ENCODE measurements at places on chromosomes 3 and 15. TPM values are rescaled to one million over a fixed set of nuclear protein-coding genes. Genes with fewer than 3 reads are reported as not detected.

DNA sequence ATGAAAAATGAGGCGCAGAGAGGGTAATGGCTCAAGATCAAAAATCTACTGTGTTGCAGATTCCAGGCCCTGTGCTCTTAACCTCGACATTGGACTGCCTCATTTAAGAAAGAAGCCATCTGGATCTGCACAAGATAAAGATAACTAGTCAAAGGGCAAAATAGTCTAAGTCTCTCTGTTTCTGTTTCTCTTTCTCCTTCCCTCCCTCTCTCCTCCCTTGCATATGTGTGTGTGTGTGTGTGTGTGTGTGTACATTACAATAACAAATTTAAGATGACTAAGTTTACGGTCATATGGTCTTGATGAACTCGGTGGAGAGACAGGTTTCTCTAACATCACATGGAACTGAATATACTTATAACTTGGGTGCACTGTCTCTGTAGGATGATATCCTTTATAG lies 69.2 kb downstream of the MEIS2 start:
- DNase-seq: no peak

DNA sequence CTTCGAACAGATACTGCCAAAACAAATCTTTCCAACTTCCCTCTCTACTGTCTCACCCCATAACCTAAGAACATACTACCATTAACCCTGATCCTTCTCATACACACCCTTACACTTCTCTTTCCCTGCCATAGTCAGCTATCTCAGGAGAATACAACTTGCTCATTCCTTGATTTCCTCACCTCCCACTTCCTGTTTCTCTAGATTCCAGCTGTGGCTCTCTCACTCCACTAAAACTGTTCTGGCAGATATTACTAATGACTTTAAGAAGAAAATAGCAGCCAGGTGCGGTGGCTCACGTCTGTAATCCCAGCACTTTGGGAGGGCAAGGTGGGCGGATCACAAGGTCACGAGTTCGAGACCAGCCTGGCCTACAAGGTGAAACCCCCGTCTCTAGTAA lies 4.6 kb downstream of the LSG1 start:
- no peak for DNase-seq

DNA sequence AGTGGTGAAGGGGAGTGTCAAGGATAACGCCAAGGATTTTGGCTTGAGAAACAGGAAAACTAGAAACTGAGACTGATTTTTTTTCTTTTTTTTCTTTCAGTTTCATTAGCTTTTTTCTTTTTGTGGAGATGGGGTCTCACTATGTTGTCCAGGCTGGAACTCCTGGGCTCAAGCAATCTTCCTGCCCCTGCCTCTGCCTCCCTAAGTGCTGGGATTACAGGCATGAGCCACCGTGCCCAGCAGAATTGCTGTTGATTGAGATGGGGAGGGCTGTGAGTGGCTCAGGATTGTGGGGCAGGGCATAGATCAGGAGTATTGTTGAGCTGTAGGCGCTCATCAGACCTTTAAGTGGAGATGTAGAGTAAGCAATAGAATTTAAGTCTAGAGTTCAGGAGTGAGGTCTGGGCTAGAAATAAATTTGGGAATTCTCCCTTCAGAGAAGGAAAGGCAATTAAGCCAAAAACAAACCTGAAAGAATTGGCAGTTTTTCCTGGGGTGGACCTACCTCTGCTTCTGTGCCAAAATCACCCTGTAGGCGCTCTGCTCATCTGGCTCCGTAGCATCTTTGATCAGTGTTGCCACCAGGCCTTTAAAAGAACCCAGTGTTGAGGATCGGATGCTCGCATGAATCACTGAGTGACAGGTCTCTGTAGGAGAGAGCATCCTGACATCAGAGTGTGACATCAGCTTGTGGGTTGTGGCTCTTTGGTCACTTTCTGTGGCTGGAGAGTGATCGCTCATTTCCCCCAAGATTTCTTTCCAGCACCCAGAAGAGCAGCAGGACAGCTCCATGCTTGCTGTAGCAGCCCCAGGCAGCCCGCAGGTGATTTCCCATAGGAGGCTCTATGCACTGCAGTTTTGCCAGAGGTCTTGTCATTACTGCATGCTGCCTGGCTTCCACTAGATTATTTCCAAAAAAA lies 15.8 kb downstream of the ABHD17C start:
- no peak for DNase-seq

DNA sequence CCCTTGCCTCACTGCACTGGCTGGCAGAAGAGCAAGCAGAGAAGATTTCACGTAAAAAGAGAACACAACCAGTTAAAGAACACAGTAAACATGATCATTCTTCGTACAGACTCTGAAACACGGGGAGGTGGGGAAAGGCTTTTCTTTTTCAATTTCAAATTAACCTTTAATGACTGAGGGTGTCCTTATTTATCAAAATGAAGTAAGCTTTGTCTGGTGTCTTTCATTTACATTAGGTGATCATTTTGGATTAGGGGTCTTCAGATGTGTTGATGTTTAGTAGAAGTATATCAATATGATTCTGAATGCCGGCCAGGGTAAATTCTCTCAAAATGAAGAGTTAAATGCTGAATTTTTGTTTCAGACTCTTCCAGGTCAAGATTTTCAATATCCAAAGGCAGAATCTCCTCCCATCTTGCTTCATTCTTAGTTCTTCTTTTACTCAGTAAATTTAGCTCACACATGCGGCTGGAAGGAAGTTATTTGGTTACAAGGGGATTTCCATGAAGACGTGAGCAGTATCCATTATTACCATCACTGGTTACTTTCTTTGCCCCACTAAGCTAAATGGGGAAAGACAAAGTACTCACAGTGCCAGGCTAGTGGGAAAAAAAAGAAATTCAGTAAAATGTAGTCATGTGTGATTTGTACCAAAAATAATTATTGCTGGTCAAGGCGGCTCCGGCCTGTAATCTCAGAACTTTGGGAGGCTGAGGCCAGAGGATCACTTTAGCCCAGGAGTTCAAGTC lies 272.2 kb upstream of the NR2F2 start:
- DNase-seq: no peak

- DNase-seq: no peak
These were observed 3.0 kb upstream of the TKT start for GRCh38 chr3:53258600-53259426.

DNA sequence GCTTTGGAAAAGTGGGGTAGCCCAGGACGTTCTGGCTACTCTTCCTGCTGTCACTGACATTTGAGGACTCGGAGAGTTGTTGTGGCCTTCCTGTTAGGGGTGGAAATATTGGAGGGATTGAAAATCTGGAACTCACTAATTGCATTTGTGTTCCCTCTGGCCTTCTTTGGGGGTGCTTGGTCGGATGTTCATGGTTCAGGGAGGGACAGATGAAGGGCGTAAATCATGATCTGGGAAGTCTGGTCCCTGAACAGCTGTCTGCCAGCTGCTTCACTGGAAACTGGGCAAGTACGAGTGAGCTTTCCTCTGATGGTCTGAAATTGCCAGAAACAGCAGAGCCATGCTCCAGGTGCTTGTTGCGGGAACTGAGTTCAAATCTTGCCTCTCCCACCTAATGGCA lies 327.8 kb upstream of the C2CD4B start:
- DNase-seq: no peak

Gene TRPM1
- total RNA-seq: not detected

Gene CCDC71
- total RNA-seq: 37.6 TPM

DNA sequence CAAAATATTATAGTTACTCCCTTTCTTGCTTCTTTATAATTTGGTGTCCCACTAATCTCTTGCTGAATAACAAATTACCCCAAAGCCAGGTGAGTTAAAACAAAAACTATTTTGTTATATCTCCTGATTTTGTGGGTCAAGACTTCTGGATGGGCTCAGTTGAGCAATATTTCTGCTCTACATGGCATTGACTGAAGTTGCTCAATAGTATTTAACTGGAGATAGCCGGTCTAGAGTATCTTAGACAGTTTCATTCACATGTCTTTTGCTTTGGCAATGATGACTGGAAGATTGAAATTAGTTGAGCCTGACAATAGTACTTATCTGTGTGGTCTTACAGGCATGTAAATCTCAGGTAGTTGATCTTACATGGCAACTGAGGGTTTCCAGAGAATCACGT lies 51.0 kb upstream of the TP63 start:
- DNase-seq: no peak

DNA sequence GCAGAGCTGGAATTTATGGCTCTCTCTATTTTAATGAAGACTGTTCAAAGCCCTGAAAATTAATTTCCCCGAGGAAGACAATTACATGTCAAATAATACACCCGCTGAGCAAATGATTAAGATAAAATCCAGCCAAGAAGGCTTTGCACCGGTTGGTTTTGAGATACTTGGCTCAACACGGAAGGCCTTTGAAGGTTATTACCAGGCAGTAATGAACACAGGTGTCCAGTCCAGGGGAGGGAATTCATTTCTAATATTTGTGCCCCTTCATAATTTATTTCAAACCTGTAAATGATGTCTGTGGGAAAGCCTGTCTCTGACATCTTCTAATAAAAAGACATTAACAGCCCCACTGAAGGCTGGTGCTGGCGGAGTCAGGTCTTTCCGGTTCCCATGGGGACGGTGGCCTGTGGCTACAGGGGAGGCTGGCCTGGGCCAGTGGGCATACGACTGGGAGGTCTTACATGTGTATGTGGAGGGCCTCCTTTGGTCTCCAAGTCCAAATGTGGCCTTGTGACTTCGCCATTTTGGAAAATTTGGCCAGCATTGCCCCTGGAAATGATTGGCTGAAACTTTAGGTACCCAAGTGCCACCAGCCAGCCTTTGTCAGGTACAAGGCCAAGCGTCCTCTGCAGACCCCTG lies 49.9 kb upstream of the IQSEC1 start:
- no peak for DNase-seq

DNA sequence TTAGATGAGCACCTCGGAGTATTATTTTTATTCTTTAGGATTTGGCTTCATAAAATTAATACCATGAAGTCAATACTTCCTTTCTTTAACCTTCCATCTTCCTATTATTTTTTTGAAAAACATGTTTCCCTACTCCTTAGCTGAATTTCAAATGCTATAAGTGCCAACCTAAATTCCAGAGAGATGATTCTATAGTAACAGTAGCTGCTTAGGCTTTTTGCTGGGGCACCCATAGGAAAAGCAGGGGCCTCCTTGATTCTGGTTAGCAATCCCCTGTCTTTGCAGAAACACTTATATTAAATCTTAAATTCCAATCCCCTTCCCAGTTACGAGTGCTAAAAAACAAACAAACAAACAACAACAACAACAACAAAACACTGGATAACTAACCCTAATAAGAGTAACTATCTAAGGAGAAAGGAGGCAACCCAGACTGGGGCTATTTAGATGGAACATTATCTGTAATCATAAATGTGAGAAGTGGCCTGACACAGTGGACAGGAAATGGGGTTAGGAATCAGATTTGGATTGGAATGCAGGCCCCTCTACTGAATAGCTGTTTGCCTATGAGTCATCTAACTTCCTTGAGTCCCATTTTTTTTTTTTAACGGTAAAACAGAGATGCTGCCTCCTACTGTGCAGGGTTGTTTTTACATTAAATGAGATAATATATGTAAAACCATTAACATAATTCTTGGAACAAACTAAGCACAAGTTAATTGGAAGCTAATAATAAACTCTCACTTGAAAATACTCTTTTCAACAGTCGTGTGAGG lies 148.1 kb downstream of the WDR72 start:
- no peak for DNase-seq

- DNase-seq: no peak
These were observed 625.6 kb upstream of the SGO1 start for GRCh38 chr3:20811631-20812030.

Gene CTXN2
- total RNA-seq: not detected

DNA sequence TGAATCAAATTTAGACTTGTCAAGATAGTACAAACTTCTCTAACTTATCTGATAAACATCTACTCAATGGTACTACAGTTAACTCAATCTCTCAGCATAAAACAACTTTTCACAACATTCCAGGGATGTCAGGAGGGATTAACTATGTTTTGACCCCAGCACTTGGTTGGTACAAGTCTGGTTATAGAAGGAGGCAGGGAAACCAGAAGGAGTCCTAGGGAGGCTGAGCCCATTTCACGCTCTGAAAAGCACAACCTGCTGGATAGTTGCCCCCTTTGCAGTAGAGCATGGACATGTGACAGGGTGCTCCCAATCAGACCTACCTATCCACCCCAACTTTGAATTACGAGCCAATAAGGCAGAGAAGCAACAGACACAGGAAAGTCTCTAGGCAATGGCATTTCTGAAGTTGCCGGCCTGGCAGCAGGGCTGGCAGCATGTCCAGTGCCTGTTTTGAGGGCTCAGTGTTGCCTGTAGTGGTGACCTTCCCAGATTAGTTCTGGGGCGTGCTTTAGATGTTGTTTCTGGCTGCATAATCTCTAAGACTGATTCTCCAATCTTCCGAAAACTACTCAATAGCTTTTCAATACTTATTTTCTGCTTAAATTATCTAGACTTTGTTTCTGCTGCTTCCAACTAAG lies 8.2 kb downstream of the ANKUB1 start:
- DNase-seq: no peak

DNA sequence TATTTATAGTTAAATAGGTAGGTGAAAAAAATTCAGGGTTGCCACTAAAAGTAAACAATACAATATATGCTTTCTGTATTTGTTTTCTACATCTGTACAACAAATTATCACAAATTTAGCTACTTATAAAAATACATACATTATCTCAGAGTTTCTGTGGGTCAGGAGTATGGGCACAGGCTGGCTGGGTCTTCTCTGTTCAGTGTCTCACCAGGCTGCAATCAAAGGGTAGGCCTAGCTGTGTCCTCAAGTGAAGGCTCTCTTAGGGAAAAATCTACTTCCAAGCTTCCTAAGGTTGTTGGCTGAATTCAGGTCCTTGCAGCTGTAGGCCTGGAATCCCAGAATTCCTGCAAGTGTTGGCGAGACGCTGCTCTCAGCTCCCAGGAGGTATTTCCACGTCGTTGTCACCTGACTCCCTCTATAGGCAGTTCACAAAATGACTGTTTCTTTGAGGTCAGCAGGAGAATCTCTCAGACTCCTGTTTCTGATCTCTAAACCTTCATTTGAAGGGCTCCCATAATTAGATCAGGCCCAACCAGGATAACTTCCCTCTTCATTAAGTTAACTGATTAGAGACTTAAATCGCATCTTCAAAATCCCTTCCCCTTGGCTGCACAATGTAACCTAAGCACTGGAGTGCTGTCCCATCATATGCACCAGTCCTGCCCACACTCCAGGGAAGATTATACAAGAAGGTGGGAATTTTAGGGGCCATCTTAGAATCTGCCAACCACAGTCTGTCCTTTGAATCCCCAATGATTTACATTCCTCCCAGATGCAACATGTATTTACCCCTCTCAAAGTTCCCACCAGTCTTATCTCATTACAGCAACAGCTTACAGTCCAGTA lies 296.6 kb downstream of the SUCLG2 start:
- DNase-seq: no peak

GRCh38 chr15:45855907-45856579 lies 221.2 kb downstream of the SQOR start:
- no peak for DNase-seq

Gene HES1
- 34.7 TPM for total RNA-seq

DNA sequence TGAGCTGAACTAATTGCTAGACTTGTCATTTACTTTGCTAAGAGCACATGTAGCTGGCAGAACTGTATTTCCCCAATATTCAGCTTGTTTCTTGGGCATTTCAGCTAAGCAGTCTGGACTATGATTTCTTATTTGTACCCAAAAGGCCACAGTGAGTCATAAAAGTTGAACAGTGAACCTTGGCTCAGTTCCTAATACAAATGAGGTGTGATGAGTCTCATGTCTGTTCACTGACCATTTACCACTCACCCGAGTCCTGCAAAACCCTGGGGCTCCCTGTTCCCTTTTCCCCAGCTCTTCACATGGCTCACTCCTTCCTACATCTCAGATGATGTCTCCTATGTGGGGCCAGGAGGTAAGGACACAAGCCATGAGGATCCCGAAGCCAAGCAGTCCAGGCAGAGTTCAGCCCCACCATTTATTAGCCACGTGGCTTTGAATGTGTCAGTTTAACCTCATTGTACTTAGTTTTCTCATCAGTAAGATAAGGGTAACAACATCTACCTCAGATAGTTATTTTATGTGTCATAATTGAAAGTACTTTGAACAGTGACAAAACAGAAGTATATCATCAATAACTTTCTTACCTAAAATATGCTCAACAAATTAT lies 239.3 kb downstream of the IL5RA start:
- DNase-seq: no peak
